ENCODE measurements at places on chromosomes 2 and 18.

DNA sequence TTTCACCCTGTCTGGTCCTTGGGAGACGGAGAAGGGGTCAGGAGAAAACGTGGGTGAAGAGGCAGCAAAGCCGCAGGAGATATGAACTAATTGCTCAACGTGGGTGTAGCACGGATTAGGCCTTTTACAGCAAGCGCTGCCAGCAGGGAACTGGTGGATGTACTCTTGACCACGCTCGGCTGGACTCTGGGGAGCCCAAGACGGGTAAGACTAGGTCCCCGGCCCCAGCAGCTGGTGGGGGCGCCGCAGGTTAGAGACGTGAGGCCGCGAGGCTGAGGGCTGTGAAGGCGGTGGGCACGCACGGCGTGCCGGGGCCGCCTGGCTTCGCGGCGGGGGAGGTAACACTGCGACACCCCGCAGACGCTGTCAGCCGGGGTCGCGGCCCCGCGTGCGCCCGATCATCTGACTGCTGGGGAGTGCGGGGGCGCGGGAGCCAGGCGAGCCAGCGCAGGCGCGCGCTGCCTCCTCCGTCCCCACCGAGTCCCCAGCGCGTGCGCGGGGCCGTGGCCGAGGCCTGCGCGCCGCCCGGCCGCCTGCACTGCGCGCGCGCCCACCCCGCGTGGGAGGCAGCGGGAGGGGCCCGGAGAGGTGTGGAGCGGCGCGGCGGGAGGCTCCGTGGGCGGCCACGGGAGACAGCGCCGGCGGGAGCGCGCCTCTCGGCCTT lies at the start of gene CLIP4:
Gene CLIP4, plus strand, starts transcription at position 470 of the 664 bp plus-strand sequence. CDS start 5,974 bp downstream, outside the sequence.
- peak; percentile 82 for DNase-seq

GRCh38 chr2:219439506-219439905 lies 4.9 kb downstream of the SPEG start:
- no peak for DNase-seq

- no peak for DNase-seq
Observed at GRCh38 chr2:198106621-198107385, 302.4 kb downstream of the PLCL1 start.

DNA sequence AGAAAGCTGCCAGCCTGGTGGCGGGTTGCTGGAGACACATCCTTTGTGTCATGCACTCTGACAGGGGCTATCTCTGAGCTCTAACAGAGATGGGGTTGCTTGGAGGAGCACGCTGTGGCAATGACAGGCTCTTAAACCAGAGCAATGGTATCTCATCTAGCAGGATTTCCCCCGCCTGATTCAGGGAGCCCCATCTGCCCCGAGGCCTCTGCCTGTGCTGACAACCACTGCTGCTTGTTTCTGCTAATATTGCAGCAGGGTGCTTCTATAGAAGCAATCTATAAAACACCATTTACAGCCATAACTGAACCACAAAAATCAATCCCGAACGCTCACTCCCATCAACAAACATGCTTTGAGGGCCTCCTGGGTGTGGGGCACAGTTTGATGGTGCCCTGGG lies 12.8 kb upstream of the DNPEP start:
- no peak for DNase-seq

DNA sequence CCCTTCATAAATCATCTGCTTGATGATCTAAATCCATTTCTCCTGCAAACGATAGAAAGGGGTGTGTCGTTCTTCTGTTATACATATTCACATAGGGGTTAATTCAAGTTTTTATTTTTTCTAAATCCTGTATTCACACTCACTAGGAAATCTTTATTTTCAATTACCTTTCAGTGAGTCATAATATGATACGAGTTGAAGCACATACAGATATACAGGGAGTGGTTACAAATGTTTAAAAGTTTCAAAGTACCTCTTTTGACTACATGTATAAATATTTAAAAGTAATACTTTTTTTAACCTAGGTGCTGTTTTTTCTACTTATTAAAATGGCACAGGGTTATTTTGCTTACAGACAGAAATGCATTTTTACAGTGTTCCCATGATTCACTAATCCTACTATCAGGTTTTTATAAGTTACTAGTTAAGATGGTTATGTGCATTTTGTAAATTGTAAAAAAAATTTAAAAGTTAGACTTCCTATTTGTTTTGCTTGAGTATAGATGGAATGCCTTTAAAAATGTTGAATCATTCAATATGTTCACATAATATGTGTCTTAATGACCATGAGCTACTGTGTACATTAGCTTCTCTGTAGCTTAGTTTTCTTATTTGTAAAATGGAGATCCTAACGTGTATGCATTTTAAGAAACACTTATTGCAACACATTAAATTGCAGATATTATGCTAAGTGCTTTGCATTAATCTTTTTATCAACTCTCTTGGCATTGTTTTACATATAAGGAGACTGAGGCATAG lies 1378.1 kb downstream of the DSC3 start:
- DNase-seq, result no peak

- DNase-seq, result no peak
Observed at GRCh38 chr18:80147037-80147417, 38.0 kb downstream of the ADNP2 start.

DNA sequence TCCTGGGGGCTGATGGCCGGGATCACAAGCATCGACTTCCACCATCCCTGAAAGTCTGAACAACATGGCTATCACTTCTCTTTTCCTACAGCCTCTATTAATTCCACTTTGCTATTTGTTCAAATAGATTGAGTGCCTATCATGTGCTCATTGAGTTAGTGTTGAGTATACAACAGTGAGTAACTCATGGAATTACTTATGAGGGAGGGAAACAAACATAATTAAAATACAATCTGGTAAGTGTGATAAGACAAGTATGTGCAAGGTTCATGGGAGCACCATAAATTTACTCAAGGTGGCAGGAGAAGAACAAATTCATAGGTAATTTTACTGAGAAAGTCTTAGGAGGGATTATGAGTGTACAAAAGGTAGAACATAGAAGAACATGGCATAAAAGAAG lies 86.4 kb downstream of the MEP1B start:
- DNase-seq, result no peak

DNA sequence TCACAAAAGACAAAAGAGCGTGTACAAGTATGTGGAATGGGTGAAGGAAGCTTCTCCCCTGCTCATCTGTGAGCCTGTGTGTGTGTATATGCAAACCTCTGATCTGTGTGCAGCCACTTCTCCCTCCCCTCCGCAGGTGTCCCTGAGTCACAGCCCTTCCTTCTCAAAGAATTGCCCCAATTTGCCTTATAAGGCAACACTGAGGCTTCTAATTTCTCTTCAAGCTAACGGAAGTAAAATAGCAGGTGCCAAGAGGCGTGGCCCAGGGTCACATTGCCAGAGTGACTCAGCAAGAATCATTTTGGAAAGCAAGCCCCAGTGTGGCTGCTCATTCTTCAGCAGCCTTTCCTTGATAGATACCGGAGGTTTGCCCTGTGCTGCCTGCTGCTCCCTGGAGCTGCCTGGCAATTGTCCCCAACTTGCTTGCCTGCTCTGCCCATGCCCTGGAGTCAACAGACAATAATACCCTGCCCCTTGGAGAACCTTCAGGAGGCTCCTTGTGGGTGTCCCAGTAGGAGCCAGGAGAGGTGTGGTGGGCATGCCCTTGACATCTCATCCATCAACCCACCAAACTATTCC lies 37.3 kb upstream of the BMP10 start:
- DNase-seq, result peak; percentile 80

GRCh38 chr2:200962811-200963123 lies 693 bp downstream of the ORC2 start:
- no peak for DNase-seq

DNA sequence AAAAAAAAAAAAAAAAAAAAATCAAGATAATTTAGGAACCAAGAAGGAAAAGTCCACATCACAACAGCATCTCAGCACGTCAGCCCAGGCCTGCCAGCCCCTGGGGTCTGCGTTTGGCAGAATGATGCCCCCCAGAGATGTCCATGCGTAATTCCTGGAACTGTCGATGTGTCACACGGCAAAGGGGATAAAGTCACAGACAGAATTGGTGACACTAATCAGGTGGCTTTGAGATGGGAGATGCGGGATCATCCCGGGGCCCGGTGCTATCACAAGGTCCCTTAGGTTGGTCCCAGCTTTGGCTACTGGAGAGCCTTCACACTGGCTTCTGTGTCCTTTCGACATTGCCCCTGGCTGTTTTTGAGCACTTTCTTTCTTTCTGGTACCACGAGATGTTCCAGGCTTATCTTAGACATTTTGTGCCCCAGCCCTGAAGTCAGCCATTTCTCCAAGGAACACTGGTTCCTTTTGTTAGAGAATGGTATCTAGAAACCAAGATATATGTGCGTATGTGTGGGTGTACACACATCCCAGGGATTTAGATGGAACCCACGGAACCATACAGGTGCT lies 20.7 kb downstream of the RAMP1 start:
- DNase-seq, result no peak

DNA sequence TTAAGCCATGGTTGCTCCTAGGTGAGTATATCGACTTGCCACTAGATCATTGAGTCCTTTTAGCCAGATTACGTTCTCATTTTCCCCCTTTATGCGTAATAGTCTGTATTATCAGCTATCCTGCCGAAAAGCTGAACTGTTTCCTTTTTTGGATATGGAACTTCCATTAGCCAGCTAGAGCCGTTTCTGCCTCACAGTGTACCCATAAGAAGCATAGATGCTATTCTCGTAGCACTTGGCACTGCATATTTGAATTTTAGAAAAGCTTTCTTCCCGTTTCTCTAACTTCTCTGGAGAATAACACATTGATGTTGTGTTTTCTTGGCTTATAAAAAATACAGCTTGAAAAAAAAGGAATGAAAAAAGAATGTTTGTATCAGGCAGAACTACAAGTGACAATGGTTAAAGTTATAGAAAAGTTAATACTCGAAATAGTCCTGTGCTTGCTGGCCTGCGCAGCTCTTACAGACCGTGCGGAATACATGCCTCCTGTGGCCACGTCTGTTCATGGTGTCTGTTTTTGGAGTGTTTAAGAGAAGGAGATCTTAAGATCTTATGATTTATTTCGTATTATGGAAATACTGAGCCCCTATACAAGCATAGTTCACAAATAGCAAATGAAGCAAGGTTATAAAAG lies 710 bp downstream of the DUSP19 start:
- DNase-seq, result no peak

DNA sequence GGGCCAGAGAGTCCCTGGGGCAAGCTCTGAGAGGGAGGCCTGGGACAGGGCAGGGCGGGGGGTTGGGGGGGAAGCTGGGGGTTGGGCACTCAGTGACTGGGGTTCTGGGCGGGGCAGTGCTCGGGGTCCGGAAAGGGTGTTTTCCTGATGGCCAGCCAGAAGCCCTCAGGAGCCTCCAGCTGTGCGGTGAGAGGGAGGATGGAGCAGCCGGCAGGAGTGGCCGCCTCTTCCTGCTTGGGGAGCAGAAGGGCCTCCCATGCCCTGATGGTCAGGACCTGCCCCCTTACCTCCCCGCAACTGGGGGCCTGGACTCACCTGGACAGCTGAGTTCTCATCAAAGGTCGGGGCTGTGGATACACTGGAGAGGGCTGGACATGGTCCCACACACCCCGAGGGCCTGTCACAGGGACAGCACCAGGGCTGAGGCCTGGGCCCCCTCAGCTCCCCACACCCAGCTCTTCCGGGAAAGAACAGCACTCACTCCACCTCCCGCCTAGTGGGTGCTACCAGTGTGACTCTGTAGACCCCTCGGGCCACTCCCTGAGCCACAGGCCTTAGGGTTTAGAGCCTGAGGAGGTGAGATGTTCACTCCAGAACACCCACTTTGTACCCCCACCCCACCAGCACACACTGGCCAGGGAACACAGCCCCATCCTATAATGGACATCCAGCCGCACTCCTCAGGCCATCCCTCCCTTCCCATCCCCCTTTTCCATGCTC lies 6.7 kb downstream of the SFTPB start:
- no peak for DNase-seq

GRCh38 chr2:58055033-58055786 lies 8.6 kb downstream of the VRK2 start:
- DNase-seq, result no peak

DNA sequence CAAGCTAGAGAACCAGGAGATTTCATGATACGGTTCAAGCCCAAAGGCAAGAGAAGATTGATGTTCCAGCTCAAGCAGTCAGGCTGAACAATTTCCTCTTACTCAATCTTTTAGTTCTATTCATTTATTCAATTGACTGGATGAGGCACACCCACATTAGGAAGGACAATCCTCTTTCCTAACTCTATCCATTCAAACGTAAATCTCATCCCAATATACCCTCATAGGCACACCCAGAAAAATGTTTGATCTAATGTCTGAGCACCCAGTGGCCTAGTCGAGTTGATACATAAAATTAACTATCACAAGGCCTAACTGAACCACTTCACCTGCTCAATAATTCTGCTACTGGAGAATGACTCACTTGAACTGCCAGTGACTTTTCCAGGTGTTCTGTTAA lies 180.7 kb downstream of the RAD51AP2 start:
- DNase-seq, result no peak

DNA sequence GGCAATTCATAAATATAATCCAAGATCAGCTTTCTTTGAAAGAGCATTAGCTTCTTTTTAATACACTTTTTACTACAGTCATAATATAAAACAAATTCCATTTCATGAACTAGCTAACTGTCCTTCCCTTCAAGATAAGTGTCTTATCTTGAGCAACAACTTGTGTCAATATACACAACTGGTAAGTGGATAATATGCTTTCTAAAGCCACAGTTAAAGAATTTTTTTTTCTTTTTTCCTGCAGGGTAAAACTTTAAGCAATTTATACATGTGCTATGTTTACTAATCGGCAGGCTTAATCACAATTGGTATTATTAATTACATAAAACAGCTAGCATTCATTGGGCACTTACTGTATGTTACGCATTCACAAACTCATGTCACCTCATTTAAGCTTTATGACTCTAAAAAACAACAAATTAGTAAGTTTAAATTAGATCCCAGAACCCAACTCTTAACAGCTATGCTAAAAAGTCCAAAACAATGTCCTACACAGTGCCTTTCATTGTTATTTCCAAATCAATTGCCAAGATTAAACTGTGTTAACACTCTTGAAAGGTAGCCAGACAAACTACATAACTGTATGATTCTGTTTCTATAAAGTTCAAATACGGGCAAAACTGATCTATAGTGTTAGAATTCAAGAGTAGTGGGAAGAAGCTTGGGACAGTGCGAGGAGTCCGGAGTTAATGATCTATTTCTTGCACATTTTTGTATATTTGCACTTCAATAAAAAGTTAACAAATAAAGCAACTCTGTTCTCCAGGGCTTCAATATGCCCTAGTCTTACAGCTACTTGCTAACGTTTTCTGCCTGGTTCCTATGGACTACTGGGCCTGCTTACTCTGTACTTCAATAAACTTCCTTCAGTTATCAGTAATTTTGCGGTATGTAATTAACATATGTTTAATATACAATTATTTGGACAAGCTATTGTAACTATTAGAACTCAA lies 6.0 kb downstream of the TXNL1 start:
- DNase-seq, result no peak

DNA sequence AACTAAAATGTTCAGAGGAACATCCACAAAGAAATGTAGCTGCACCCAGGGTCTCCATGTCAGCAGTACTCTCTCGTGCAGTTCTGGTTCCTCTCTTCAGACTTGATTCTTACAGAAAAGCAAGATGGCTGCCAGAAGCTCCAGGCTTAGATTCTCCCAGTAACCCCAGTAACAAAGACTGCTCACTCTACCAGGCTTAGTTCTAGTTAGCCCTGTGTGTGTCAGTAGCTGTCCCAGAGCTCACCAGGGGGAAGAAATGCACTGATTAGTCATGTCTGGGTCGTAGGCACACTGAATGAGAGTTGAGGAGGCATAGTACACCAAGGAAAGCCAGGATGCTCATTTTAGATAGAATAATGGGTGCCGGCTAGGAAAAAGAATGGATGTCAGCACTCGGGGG lies 395.0 kb upstream of the NRP2 start:
- no peak for DNase-seq

- no peak for DNase-seq
Observed at GRCh38 chr2:204643326-204643725, 98.1 kb downstream of the PARD3B start.

GRCh38 chr2:155393406-155393805 lies 694.9 kb downstream of the KCNJ3 start:
- no peak for DNase-seq

All from stimulated activated CD4-positive, alpha-beta T cell treated with anti-CD3 and anti-CD28 coated beads, Interleukin-4, amount 100 ng/mL, for 1 hour (primary cell).